CD8-positive, alpha-beta memory T cell (primary cell): ENCODE measurements at places on chromosomes 3 and 15.
A peak's percentile ranks its signal among the peaks of the same experiment; 100 is the strongest.

DNA sequence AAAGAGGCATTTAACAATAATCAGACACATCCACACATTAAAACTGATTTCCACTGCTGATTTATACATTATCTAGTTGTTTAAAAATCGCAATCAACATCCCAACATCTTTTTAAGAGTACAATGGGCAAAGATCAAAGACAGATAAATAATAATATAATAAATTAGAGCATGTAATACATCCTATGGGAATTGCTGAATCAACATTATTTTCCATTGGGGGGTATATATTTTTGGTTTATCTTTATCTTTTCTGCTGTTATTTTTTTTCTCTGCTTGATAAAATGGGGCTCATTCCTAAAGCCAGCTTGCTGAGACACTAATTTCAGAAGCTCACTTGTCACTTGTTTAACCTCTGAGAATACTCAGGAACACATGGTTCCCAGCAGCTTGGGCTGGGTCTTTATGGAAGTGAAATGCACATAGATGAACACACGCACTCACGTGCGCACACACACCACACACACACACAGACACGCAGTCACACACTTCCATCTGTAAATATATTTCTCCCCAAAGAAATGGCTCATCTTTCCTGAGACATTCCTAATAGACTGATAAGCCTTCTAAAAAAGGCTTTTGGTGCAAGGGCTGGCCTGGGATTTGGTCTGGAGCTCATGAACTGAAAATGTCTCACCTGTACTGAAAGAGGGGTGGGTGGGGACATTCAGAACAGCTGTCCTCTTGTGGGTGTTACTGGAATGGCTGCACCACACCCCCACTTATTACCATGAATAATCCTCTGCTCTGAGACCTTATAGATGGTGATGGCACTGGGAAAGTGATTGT is 3.5 kb upstream of the PPIB start:
- DNase-seq, result no peak

- no peak for DNase-seq
Measured at GRCh38 chr15:80957976-80958375, 31.6 kb downstream of the MESD start.

DNA sequence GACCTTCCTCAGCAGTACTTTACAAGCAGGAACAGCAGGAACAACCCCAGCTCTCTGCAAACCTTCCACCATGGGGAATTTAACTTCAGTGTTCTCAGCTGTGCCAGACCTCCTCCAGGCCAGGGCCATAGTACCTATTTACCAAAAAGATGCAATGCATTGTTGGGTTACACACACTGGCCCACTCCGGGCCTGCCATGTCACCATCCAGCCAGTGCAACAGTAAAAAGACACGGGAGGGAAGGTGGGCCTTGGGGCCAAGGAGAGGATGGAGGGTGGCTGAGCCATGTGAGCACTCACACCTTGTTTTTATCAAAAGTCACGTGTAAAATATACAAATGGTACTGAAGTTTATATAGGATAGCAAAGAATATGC is 157.0 kb downstream of the GABRB3 start:
- no peak for DNase-seq

DNA sequence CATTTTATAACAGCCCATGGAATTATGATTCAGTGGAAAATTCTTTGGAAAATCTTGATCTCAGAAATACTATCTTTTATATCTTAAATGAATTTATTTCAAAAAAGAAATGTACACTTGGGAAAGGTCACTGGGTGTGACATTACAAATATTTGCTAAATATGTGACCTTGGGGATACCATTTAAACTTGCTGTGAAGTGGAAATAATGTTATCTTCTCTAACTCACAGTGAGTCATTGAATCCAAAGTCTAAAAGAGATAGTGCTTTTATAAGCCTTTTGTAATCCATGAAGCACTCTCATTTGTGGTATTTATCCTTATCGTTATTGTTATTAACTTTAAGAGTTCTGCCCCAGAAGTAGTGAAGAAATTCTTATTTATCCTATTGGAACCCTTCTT is 289.8 kb upstream of the SEMA6D start:
- no peak for DNase-seq

GRCh38 chr3:10283638-10284037 is 9.1 kb downstream of the GHRL start:
- DNase-seq, result no peak

DNA sequence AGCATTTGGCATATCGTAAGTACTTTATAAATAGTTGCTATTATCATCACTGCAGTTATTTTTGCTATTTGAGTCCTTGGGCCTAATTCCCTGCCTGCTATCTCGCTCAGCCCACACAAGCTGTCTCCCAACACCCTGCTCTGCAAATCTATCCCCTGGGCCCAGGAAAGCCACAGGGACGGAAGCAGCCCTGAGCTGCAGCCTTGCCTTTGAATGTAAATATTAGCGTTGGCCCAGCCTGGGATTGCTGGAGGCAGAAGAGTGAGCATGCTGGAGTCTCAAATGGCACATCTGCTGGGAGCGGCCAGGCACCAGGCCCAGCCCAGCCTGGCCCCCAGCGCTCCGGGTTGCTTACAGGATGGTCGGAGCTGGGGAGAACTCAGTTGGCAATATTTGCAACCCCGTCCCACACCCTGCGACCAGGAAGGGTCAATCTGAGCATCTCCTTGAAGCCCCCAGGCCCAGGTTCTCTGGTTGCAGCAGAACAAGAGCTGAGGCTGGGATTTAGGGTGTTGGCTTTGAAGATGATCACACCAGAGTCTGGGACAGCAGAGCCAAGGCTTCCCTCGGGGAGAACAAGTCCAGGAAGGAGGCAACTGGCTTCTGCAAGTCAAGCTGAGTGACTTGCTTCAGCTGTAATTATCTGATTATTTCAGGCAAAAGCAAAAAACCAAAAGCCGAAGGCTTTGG is 529.6 kb downstream of the SHQ1 start:
- DNase-seq, result no peak

- no peak for DNase-seq
Measured at GRCh38 chr15:77475001-77475400, 54.3 kb downstream of the HMG20A start.

DNA sequence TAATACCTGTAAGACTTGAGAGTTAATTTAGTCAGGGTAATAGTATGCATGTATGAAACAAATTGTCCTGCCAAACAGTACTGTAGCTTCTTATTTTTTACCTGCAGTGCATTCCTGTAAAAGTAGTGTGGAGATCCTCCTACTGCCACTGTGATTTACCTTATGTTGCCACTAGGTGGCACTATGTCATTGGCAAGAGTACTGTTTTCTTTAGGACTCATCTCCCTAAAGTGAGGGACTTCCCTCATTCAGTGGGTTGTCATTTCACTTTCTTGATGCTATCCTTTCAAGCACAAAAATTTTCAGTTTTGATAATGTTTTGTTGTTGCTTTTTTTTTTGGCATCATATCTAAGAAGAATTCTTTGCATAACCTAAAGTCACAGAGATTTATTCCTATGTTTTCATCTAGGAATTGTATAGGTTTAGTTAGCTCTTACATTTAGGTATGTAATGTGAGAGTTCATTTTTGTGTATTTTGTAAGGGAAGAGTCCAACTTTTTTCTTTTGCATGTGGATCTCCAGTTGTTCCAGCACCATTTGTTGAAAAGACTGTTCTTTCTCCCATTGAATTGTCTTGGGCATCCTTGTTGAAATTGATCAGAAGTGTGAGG is 105.7 kb downstream of the AKAP13 start:
- peak; percentile 73 for DNase-seq

DNA sequence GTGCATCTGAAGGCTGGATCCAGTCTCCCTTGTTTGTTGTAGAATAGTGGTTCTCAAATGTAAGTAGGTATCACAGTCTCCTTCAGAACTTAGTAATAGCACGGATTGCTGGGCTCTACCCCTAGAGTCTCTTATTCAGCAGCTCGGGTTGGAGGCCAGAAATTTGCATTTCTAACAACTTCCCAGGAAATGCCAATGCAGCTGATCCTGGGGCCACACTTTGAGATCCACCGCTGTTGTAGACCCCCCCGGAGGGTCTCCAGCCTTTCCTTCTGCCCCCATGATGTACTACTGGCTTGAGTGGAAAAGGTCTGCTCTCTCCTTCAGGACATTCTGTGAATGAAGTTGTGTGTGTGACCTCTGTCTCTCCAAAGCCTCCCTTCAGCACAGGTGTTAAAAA is 153.8 kb upstream of the CTNNB1 start:
- no peak for DNase-seq

GRCh38 chr15:90470453-90470852 is 59.3 kb upstream of the CRTC3 start:
- no peak for DNase-seq

- no peak for DNase-seq
Measured at GRCh38 chr15:79702621-79703020, 194.2 kb downstream of the MTHFS start.

DNA sequence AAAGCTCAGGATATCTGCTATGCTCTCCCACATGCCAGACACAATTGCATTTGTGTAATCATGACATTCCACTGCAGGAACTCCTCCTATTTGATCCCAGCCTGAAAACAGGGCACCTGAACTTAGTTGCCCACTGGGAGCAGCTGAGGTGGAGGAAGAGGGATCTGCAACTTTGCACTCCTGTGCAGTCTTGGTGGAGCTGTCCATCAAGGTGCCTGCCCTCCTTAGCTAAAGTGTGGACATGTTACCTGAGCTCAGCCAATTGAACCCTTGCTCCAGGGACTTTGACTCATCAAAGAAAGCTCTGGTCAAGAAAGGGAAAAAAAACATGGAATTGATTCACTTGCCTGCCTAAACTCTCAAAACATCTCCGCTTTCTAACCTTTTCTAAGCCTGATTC is 33.3 kb upstream of the TUBGCP5 start:
- DNase-seq, result no peak

GRCh38 chr3:23100106-23100505 is 103.0 kb upstream of the UBE2E2 start:
- DNase-seq, result no peak

DNA sequence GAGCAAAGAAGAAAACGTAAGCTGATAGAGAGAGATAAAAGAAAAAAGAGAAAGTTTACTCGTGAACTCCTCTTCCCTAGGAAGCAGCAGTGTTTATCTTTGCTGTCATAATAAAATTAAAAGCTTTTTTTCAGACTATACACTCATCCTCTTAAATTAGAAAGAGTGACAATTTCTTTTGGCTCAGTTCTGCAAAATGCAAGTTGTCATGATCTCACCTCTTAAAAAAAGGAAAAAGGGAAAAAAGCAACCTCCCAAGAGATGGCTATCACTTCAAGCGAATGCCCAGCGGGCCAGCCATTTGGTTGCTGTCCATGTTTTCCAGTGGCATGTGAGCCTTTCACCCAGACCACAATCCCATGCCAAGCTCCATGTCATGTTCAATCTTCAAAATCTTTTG is 7.0 kb upstream of the THBS1 start:
- DNase-seq, result no peak

GRCh38 chr3:78176869-78177268 is 1137.0 kb downstream of the ROBO2 start:
- DNase-seq, result no peak

- DNase-seq, result no peak
Measured at GRCh38 chr3:25478211-25478757, 50.2 kb downstream of the RARB start.

GRCh38 chr3:69750549-69750948 is 11.3 kb downstream of the MITF start:
- DNase-seq, result no peak

GRCh38 chr15:94081829-94082228 is 149.5 kb upstream of the MCTP2 start:
- no peak for DNase-seq

- DNase-seq, result no peak
Measured at GRCh38 chr15:70200511-70201424, 103.1 kb upstream of the TLE3 start.

DNA sequence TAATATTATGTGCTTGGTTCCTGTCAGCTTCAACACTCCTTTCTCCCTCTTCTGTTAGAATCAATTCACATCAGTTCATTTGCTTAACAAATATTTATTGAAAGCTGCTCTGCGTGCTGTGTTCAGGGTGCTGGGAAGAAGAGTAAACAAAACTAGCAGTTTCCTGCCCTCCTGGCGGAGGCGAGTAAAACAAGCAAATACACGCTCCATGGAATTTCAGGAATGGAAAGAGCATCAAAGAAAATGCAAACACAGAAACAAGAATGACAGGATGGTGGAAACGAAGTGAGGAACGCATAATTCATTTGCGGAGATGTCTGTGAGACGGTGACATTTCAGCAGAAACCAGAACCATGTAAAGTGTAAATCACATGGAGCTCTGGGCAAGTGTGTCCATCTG is 49.4 kb upstream of the SPTSSB start:
- DNase-seq, result no peak

GRCh38 chr3:166013073-166013679 is 176.0 kb upstream of the BCHE start:
- no peak for DNase-seq

- DNase-seq, result no peak
Measured at GRCh38 chr3:146575636-146576035, 29.5 kb downstream of the PLSCR5 start.

- DNase-seq, result no peak
Measured at GRCh38 chr3:68893600-68894239, 38.6 kb downstream of the TAFA4 start.

- no peak for DNase-seq
Measured at GRCh38 chr3:133996251-133996661, 33.5 kb downstream of the SLCO2A1 start.

GRCh38 chr15:67359431-67360079 is 105.0 kb downstream of the IQCH start:
- DNase-seq, result no peak

DNA sequence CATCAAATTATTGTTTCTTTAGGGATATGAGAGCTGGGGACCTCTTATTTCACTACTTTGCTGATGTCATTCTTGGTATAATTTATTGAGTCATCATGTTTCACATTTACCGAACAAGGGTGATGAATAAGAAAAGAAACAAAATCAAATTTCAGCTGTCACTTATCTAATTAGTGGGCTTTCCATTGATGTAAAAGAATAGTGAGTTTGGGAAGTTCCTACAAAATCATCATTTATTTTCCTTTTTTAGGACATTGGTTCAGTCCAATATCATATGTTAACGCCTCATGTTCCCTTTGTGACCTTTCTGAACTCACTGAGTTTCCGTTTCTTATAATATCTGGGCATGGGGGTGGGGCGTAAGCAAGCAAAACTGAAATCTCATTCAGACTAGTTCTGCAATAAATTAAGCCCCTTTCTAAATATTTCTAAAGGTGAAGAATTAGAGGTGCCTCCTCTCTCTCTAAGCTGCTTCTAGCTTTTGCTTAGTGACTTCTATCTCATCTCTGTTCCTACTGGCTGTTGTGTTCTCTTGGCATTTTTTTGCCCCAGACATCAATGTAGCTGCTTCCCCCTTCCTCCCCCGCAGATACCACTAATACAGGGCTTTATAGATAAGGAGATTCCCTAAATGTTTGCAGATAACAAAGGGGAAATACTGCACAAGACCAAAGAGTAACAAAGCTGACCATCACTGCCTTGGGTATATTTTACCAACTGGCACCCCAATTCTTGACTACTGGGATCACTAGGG is 238.0 kb upstream of the CTNNB1 start:
- no peak for DNase-seq

DNA sequence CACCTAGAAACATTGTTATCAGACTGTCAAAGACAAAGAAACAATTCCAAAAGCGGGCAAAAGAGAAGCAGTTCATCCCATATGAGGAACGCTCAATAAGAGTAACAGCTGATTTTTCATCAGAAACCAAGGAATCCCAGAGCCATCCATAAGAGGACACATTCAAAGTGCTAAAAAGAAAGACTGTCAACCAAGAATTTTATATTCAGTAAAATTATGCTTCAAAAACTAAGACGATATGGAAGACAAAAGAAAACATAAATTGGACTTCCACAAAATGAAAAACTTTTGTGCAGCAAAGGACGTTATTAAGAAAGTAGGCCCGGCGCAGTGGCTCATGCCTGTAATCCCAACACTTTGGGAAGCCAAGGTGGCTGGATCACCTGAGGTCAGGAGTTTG is 4.0 kb downstream of the LEO1 start:
- DNase-seq, result no peak
